ENCODE measurements at places on chromosomes 11 and 22.

DNA sequence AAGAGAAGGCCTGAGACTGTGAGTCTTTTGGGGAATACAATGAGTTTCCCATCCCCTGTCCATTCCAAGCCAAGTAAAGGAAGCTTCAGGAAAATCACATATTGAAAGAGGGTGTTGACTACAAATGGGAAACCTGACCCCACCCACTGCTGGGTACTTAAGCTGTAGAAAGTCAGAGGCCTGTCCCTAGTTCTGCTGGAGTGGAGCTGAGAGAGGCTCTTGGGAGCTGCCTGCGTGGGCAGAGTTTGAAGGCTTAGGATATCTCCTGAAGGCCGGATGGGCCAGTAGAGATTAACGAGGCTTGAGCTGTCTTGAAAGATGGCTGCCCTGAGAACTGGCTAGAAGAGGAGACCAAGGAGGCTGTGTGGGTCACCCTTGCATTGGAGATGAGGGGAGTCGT, 176.2 kb upstream of the NECTIN1 start:
- DNase-seq, result no peak

GRCh38 chr11:118084247-118084646, 2.5 kb downstream of the SMIM35 start:
- peak; percentile 10 for DNase-seq

- DNase-seq, result no peak
Observed at GRCh38 chr11:95371153-95371552, 140.2 kb upstream of the SESN3 start.

- peak; percentile 9 for DNase-seq
Observed at GRCh38 chr11:118277312-118277711, 13.2 kb upstream of the MPZL2 start.

GRCh38 chr22:38829485-38829884, 14.3 kb downstream of the NPTXR start:
- DNase-seq, result no peak

GRCh38 chr11:12008790-12009616, 577 bp upstream of the DKK3 start:
- no peak for DNase-seq

DNA sequence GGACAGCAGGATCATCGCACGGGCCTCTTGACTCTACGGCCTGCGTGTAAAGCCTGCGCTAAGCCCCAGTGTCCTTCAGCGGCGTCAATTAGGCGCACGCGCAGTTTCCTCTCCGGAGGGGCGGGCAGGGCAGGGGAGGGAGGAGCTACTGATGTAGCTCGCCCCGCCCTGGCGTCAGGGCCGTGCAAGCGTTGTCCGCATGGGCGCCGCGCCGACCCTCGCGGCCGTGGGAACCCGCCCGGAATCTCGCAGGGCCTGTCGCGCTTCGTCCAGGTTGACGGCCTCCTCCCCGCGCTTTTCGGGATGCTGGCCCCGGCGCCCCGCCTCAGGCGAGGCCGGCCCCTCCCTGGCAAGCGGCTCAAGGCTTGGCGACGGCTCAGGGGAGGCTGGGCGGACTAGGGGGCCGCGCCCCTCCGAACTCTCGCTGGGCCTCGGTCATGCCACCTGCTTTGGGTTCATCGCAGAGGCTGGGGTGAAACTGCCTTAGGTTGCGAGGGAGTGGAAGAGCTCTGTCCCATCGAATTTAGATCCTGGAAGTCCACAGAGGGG, 61.1 kb downstream of the ST3GAL4 start:
- peak; percentile 79 for DNase-seq

GRCh38 chr22:37940698-37941376, 12.6 kb downstream of the C22orf23 start:
- peak; percentile 17 for DNase-seq

GRCh38 chr11:131385763-131386390, 15.5 kb downstream of the NTM start:
- DNase-seq, result no peak

DNA sequence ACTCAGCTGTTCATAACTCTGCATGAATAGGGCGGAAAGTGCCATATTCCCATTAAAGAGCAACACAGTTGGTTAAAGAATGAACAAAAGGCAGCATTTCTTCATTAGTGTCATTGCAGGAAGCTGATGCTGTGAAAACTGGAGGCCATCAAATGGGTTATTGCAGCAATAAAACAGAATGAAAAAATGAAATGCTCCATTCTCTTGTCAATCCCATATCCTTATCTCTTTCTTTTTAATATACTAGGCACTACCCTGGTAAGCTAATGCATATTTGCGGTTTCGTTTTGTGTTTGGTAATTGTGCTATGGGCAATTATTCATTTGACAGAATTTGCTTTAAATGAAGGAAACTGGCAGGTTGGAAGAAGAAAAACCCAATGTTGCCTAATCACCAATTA, 25.3 kb downstream of the C11orf71 start:
- DNase-seq, result no peak

DNA sequence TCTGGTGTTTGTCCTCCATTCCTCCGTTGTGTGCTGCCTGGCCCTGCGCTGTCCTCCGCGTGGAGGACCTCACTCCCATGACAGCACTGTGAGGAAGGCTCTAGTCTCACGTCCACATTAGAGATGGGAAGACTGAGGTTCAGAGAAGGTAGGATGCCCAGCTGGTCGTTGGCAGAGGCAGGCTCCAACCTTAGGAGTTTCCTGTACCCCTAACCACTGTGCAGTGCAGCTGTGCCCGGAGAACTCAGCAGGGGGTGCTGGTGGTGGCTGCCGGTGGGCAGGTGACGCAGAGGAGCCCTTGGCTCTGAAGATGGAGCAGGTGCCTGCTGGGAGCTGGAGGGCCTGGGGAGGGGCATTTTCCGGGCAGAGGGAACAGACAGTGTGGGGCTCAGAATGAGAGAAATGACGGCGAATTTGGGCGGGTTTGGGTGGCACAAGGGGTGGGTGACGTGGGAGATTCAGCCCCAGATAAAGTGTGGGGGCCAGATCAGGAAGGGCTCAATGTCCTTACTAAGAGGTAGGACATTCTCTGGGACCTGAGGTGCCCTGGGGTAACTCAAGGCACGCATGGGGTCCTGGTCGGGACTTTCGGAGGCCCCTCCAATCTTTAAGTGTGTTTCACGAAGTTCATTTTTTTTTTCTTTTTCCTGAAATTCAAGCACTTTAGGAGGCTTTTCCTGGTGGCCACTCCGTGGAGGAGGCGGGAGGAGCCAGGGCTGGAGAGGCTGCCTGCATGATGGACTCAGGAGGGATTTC, 535.0 kb downstream of the TBC1D22A start:
- no peak for DNase-seq

- DNase-seq, result no peak
Observed at GRCh38 chr11:44866286-44866685, 84.4 kb downstream of the TP53I11 start.

DNA sequence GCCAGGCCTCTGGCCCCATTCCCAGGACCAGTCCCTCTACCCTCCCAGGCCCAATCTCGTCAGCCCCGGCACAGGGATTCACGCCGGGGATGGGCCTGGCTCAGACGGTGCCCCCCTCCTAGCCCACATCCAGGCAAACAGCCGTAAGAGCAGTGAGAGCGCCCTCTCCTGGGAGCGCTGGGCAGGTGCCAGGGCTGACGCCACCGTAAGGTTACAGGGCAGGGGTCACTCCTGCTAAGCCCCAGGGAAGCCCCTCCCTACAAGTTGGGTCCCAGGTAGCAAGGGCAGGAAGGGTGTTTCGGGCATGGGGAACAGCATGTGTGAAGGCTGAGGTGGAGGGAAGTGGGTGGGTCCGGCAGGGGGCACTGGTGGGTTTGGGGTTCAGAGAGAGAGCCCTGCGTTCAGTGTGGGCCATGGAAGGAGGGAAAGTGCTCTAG, 19.2 kb upstream of the PPARA start:
- no peak for DNase-seq

DNA sequence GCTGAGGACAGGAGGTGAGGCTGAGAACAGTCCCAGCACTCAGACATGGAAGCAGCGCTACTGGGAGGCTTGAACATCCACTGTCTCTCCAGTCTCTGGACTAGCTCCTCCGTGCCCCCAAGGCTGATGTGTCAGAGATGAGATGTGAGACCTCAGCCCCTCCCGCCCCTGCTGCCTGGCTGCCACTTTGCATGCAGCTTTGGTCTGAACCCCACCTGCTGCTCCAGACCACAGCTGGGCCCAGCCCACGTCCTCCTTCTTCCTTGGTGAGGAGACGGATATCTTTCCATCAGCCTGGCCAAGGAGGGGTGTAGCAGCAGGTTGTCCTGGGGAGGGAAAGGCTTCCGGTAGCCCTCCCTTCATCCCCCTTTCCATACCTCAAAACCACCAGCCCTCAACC, 148.0 kb upstream of the B3GAT1 start:
- no peak for DNase-seq

DNA sequence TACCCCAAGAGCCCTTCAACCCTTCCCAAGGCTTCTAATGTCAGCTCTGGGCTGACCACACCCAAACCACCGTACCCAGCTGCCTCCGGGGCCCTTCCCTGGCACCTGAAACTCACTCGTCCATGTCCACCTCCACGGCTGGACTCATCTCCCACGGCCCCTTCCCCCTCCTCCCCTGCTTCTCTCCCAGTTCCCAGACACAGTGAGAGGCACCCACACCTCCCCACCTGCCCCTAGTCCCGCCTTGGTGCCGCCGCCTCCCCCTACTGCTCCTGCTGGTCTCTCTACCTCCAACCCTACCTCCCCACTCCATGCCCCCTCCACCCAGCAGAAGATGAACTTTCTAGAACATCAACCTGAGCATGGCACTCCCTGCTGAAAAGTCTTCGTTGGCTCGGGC, 39.5 kb downstream of the ELFN2 start:
- DNase-seq, result no peak

GRCh38 chr11:61162092-61162941, 1.1 kb upstream of the VPS37C start:
- DNase-seq, result peak; percentile 51

DNA sequence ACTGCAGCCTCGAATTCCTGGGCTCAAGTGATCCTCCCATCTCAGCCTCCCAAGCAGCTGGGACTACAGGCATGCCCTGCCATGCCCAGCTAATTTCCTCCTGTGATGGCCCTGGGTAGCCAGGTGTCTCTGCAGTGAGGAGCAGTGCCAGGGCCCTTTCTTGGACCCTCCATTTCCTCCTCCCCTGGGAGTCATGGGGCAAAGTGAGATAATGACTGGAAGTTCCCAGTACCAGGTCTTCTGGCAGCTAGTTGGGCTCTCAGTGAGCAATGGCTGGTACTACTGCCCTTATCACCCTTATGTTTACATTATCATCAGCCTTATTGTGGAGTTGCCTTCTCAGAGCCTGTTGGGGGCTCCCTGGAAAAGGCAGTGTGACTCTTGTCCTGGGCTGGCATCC, 17.6 kb downstream of the DAGLA start:
- no peak for DNase-seq

GRCh38 chr11:8006349-8006977, 19.3 kb downstream of the EIF3F start:
- peak; percentile 86 for DNase-seq

DNA sequence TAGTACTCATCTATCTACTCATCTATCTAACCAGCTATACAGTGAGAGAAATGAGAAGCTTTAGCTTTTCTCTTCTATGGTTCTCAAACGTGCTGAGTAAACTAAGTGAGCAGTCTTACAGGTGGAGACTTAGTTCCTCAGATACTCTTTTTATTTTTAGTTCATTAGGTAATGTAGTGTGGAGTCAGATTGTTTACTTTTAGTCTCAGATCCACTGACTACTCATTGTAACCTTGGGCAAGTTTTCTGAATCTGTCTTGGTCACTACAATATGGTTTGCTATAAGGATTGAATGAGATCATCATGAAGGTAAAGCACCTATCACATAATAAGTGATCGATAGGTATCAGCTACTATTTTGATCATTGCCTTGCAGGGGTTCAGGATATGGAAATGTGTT, 160.1 kb downstream of the RAB38 start:
- DNase-seq, result no peak

DNA sequence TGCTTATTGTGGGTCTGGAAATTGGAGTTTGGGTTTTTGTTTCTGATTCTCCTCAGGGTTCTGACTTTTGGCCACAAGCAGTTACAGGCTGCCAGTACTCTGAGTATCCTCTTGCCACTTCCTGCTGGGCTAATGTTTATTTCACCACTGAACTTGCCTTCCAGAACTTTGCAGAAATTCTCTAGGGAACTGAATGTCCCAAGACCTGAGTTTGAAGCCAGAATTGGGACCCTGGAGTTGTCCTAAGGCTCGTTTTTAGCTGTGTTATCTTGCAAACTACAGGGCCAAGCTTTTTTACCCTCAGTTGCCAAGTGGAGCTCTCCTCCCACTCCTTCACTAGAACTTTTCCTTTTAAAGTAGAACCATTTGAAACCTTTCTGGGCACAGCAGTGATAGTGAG, 89.9 kb downstream of the FAT3 start:
- DNase-seq, result no peak

DNA sequence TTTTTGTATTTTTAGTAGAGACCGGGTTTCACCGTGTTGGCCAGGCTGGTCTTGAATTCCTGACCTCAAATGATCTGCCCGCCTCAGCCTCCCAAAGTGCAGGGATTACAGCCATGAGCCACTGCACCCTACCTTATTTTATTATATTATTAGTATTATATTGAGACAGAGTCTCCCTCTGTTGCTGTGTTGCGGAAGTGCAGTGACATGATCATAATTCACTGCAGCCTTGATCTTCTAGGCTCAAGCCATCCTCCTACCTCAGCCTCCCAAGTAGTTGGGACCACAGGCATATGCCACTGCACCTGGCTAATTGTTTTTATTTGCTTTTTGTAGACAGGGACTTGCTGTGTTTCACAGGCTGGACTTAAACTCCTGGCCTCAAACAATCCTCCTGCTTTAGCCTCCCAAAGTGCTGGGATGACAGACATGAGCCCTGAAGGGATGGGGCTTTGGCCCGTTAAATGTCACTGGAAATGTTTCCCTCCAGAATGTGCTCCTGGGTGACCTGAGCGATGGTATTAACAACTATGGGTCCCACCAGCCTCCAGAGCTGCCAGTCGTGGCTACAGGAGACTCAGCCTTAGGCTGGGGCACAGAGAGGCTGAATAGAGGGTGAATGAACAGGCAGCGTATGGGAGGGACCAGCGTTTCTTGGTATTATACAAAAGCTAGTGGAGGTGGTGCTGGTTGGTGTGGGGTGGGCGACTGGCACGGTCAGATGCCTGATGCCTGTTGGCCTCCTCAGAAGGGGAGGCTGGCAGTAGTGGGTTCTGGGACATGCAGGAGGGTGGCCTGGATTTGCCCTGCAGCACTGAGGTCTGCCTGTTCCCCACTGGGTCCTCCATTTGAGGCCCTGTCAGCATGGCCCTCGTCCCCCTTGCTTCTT, 7.3 kb downstream of the TANGO2 start:
- DNase-seq, result peak; percentile 28

GRCh38 chr11:92501066-92501739, 276.6 kb downstream of the FAT3 start:
- DNase-seq, result no peak

DNA sequence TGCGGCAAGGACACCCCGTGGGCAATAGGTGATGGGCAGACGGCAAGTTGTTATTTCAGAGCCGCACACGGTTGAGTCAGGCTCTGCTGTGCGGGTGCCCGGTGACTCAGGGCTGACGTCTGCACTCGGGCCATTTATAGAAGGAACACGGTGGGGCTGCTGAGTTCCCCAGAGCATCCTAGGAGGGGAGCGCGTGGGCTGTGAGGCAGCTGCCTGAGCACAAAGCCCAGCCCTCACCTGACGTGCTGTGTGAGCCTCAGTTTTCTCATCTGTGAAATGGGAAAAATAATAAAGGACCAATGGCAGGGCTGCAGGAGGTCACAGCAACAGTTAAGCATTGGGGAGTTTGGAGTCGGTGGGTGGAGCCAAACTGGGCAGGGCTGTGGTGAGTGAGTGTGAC, 11.3 kb upstream of the RHOD start:
- peak; percentile 80 for DNase-seq
